CD8-positive, alpha-beta memory T cell (primary cell): ENCODE measurements at places on chromosomes 5 and 9.
A peak's percentile ranks its signal among the peaks of the same experiment; 100 is the strongest.

GRCh38 chr9:68859347-68859746 lies 154.3 kb downstream of the PIP5K1B start:
- no peaks in the 10 kb centered on the region for H3K27me3 ChIP-seq
- H3K4me1 ChIP-seq: no peaks in the 10 kb centered on the region
- H3K27ac ChIP-seq: no peak overlapping the region
- no peak overlapping the region for H3K4me3 ChIP-seq
- H3K36me3 ChIP-seq: no peaks in the 10 kb centered on the region
- DNase-seq: no peak

DNA sequence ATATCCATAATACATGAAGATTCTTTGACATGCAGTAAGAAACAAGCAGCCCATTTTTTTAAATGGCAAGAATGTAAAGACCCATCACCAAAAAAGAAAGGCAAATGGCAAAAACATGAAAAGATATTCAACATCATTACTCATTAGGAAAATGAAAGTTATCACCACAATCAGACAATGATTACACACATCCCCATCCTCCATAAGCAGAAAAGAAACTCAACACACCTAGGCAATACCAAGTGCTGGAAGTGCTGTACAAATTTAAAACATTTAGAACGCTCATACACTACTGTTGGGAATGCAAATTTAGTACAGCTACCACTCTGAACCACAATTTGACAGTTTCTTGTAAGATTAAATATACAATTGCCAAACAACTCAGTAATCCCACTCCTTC lies 466.7 kb downstream of the ACTL7B start:
- no peaks in the 10 kb centered on the region for H3K36me3 ChIP-seq
- DNase-seq: no peak
- no peak overlapping the region for H3K27ac ChIP-seq
- H3K4me1 ChIP-seq: no peaks in the 10 kb centered on the region
- H3K4me3 ChIP-seq: no peak overlapping the region

GRCh38 chr5:145619806-145620310 lies 215.3 kb downstream of the PRELID2 start:
- no peak overlapping the region for H3K4me3 ChIP-seq
- H3K36me3 ChIP-seq: no peaks in the 10 kb centered on the region
- H3K27ac ChIP-seq: no peak overlapping the region
- no peaks in the 10 kb centered on the region for H3K27me3 ChIP-seq
- no peak for DNase-seq

DNA sequence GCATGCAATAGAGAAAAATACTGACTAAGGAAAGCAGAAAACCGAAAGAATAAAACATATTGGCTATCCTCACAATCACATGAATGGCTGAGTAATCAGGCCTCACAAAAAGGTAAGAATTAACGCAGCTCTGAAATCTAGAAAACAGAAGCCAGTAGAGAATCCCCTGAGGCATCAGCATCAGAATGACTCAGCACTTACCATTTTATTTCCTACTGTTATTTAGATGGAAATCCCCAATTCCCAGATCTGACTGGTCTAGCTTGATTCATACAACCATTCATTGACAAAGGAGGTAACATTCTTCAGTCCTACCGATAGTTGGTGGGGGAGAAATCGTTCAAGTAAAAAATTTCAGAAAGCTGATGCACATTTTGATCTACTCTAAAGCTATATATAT lies 1408.4 kb upstream of the WWC1 start:
- H3K27ac ChIP-seq: no peak overlapping the region
- H3K36me3 ChIP-seq: no peaks in the 10 kb centered on the region
- H3K4me1 ChIP-seq: no peaks in the 10 kb centered on the region
- H3K4me3 ChIP-seq: no peak overlapping the region
- no peaks in the 10 kb centered on the region for H3K27me3 ChIP-seq

GRCh38 chr5:167442922-167443321 lies 848.5 kb upstream of the WWC1 start:
- H3K4me3 ChIP-seq: no peak overlapping the region
- no peaks in the 10 kb centered on the region for H3K27me3 ChIP-seq
- H3K36me3 ChIP-seq: no peaks in the 10 kb centered on the region

- no peak for DNase-seq
- H3K4me1 ChIP-seq: peaks cover 8% of the 10 kb centered on the region
- H3K36me3 ChIP-seq: no peaks in the 10 kb centered on the region
- no peaks in the 10 kb centered on the region for H3K27me3 ChIP-seq
Measured at GRCh38 chr5:76294573-76294972, 108.5 kb upstream of the IQGAP2 start.

DNA sequence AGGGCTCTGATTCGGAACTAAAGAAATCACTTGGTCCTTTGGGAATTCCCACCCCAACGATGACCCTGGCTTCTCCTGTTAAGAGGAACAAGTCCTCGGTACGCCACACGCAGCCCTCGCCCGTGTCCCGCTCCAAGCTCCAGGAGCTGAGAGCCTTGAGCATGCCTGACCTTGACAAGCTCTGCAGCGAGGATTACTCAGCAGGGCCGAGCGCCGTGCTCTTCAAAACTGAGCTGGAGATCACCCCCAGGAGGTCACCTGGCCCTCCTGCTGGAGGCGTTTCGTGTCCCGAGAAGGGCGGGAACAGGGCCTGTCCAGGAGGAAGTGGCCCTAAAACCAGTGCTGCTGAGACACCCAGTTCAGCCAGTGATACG lies 83.4 kb downstream of the GOLPH3 start:
- H3K4me3 ChIP-seq: no peak overlapping the region
- H3K36me3 ChIP-seq: no peaks in the 10 kb centered on the region
- no peaks in the 10 kb centered on the region for H3K4me1 ChIP-seq
- no peak for DNase-seq

DNA sequence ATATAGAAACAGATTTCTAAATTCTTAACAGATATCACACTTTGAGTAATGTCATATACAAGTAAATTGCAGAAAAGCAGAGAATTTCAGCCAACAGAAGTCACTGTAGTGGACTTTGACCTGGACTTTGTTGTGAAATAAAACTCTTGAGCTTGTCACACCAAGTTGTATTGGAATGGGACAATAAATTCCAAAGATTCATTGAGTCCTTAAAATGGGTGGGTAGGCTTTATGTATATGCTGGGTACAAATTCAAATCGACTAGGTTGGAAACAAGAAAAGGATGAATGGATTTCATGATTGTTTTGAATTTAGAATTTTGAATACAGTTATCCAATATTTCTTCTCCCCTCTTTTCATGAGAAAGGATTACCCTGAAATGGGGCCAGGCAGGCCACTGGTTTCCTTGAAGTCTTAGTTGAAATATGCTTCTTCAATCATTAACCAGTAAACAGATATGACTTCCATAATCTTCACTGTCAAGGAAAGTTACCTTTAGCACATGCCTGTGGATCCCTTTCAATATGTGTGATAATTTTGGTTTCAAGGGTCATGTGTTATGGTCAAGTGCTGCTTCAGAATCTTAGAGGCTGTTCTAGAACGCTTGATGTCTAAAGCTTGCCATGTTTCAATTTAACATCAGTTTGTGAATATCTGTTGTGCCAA lies 25.7 kb downstream of the PIP5K1B start:
- no peak overlapping the region for H3K4me3 ChIP-seq
- DNase-seq: no peak
- no peaks in the 10 kb centered on the region for H3K36me3 ChIP-seq
- H3K27ac ChIP-seq: no peak overlapping the region

GRCh38 chr5:61397937-61398336 lies 65.9 kb downstream of the ZSWIM6 start:
- no peak overlapping the region for H3K4me3 ChIP-seq
- H3K36me3 ChIP-seq: no peaks in the 10 kb centered on the region
- DNase-seq: no peak
- no peaks in the 10 kb centered on the region for H3K27me3 ChIP-seq

DNA sequence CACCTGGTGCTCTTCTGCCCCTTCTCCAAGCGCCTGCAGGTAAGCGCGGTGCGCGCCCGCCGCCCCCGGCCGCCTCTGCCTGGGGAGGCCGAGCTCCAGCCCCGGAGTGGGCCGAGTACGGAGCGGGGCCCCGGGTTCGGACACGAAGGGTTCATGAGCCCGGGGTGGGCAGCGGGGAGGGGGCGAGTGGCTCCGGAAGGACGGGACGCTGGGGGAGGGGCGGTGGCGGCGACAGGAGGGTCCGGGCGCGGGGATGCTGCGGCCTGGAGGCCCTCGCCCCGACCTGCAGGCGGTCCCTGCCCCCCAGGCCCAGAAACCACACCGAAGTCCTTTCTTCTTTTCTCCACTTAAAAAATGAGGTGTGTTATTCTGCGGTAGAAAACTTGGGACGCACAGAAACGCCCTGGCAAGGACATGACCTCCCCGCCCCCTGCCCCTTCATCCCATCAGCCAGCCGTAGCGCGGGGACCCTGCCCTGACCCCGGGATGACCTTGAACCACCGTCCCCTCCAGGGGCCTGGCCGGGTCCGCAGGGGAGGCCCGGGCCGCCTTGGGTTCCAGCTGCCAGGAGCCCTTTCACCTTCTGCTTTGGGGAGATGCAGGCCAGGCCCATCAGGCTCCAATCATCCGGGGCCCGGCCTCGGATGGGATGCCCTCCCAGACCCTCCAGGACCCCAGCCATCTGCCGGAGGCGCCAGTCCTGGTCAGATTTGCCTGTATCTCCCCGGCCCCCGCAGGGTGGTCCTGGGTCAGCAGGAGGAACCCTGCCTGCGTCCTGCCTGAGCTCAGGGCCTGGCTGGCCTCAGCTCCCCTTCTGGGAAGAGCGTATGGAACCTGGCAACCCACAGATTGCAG lies 545 bp downstream of the DIPK1B start:
- H3K27me3 ChIP-seq: no peaks in the 10 kb centered on the region
- H3K27ac ChIP-seq: peak overlapping the region; percentile 9
- H3K36me3 ChIP-seq: no peaks in the 10 kb centered on the region
- DNase-seq: no peak
- no peaks in the 10 kb centered on the region for H3K4me1 ChIP-seq
- no peak overlapping the region for H3K4me3 ChIP-seq

DNA sequence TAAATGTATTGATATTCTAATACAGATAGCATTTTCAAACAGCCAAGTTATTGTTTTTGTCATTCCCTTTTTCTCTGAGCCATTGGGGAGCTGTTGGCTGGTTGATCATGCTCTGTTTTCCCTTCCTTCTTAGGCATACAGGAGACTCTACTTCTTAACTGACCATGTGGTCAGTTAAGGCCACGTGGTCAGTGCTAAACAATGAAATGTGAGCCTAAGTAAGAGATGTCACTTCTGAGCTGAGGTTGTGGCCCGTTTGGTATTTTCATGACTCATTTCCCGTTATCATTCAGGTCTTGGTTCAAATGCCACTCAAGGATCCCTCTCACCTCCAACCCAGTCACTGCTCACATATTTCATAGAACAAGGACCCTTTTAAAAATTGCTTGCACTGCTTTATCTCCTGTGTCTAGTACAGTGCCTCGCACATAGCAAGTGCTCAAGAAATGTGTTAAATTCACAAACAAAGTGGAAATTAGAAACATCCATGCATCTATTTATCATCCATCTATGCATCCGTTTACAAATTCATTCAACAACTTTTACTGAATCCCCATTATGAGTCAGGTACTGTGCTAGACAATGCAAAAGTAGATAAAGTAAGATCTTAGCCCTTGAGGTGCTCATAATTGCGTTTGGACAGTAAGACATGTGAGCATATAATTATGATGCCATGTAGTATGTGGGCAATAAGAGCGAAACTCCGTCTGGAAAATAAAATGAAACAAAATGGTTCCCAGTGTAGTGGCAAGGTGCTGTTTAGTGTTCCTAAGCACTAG lies 50.7 kb downstream of the ARRDC3 start:
- H3K4me1 ChIP-seq: no peaks in the 10 kb centered on the region
- no peaks in the 10 kb centered on the region for H3K36me3 ChIP-seq
- H3K27ac ChIP-seq: no peak overlapping the region
- DNase-seq: no peak
- H3K4me3 ChIP-seq: no peak overlapping the region
- no peaks in the 10 kb centered on the region for H3K27me3 ChIP-seq

DNA sequence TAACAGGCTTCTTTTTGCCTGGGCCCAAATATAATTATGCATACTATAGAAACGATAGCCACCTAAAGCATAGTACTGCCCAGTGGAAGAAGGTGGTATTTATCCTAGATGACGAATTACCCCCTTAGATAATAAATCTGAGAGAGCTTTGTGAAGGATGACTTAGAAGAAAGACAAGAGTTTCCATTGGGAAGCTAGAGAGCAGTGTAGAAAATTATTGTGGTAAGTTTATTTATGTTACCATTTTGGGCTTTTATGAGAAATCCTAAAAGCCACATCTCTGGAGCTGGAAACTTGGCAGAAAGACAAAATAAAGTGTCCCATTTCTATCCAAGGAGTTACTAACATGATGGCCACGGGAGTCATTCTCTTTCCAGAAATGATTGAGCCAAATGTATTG lies 172.0 kb upstream of the SEMA6A start:
- no peaks in the 10 kb centered on the region for H3K27me3 ChIP-seq
- H3K4me3 ChIP-seq: no peak overlapping the region
- H3K4me1 ChIP-seq: no peaks in the 10 kb centered on the region
- H3K36me3 ChIP-seq: no peaks in the 10 kb centered on the region
- no peak for DNase-seq

DNA sequence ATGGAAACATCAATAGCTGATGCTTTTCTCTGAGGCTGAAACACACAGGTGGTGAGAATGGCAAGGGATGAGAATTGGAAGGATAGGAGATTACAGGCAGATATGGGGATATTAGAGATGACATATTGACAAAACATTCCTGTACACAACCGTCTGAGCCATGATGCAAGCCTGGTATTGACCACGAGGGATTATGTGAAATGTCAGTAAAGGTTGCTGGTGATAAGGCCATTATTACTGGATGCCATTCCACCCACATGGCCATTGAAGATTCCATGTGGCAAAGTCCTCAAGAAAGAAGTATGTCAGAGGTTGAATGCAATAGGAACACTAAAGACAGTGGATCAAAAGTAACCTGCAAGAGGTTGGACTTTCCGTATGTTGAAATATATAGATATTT lies 15.7 kb downstream of the GRAMD2B start:
- H3K4me1 ChIP-seq: peaks cover 17% of the 10 kb centered on the region
- DNase-seq: no peak
- H3K27ac ChIP-seq: no peak overlapping the region
- no peaks in the 10 kb centered on the region for H3K27me3 ChIP-seq
- no peak overlapping the region for H3K4me3 ChIP-seq

DNA sequence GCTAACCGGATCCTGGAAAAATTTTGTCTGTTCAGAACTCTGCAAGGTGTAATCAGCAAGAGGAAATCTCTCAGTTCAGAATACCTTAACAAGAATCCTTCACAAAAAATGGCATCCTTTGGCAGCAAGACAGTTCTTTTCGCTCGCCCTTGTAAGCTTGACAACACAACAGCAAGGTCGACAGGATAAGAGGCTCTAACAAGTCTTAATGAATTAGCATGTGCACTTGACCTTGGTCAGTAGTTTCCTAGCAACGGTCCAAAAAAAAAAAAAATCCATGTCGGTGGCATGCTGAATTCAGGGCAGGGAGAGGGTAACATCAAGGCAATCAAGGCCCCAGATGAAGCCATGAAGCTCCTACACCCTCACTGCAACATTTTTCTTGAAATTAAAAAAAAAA lies 172.8 kb downstream of the APBA1 start:
- H3K4me1 ChIP-seq: no peaks in the 10 kb centered on the region
- no peaks in the 10 kb centered on the region for H3K36me3 ChIP-seq
- no peak overlapping the region for H3K4me3 ChIP-seq
- no peak overlapping the region for H3K27ac ChIP-seq

GRCh38 chr9:87497080-87497603 lies 525 bp upstream of the DAPK1 start:
- no peak for DNase-seq
- H3K36me3 ChIP-seq: no peaks in the 10 kb centered on the region
- H3K27me3 ChIP-seq: no peaks in the 10 kb centered on the region
- no peak overlapping the region for H3K27ac ChIP-seq

GRCh38 chr5:151683986-151684588 lies 2.6 kb downstream of the SPARC start:
- no peak for DNase-seq
- H3K36me3 ChIP-seq: no peaks in the 10 kb centered on the region
- no peak overlapping the region for H3K27ac ChIP-seq
- H3K27me3 ChIP-seq: no peaks in the 10 kb centered on the region
